ENCODE measurements at places on chromosomes 5 and 9. TPM values are rescaled to one million over a fixed set of nuclear protein-coding genes. Genes with fewer than 3 reads are reported as not detected.

GRCh38 chr5:140118302-140118936 lies 4.5 kb downstream of the PURA start:
- DNase-seq = no peak
- no peaks in the 10 kb centered on the region for H3K36me3 ChIP-seq
- H3K4me3 ChIP-seq = no peak overlapping the region

The CTSV gene
- total RNA-seq = 0.06 TPM

DNA sequence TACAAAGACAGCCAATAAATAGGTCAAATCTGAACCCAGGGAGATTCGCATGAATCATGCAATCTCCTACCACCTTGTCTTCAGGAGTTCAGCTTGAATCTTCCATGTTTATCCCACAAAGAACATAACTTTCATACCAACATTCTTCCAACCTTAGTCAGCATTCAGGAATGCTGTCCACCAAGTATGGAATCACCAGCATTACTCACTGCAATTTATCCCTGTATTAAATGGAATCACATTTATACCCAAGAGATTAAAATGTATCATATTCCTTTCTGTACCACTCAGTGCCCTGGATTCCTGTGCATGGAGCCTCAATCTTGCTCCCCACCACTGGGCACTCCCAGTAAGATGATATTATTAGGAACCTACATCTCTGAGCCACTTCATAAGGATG lies 162.6 kb downstream of the GLIS3 start:
- no peaks in the 10 kb centered on the region for H3K36me3 ChIP-seq
- H3K27ac ChIP-seq = no peak overlapping the region
- no peak overlapping the region for H3K4me3 ChIP-seq
- no peak for DNase-seq

DNA sequence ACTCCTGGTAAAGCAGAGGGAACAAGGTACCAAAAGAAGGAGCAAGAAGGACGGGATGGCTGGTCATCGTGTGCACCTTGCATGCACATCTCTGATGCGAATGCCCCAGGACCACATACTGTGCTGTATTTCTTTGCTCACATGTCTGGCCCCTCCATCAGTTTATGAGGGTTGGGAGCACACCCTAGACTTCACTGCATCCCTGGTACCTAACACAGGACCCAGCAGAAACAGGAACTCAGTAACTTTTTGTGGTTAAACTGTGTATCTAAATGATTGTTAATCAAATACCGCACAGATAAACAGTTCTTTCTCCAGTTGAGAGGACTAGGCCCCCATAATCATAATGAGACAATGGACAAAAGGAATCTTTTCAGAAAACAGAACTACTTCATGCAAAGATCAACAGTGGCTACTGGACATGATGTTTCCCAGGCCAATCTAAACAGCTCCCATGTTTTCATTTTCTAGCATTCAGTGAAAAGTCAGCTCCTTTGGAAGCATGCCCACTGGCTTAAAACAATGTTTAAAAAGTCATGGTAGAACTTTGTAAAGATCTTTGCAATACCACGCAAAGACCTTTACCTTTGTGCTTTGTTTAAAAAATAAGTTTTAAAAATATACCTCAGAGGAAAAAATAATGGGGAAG lies 55.5 kb upstream of the IFNK start:
- no peak overlapping the region for H3K4me3 ChIP-seq
- no peak for DNase-seq
- no peak overlapping the region for H3K27ac ChIP-seq

DNA sequence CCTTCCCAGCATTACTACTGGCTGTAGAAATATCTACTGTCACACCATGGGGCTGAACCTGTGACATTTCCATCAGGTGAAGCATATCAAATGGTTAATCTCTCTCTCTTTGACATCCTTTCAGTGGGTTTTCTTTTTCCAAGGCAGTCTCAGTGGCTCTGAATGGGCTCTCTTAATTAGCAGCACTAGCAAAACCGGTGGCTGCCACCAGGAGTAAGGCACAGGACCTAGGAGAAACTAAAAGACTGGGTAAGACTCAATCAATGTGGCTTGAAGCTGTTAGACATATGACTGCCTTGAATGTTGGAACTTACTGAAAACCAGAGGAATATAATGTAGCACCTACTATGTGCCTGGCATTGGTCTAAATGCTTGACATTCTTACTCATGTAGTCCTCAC lies 445.0 kb upstream of the KIF2A start:
- no peak for DNase-seq
- H3K4me1 ChIP-seq = no peaks in the 10 kb centered on the region
- H3K27me3 ChIP-seq = no peaks in the 10 kb centered on the region
- H3K27ac ChIP-seq = no peak overlapping the region
- no peaks in the 10 kb centered on the region for H3K36me3 ChIP-seq

The AOPEP gene
- 99.6 TPM for total RNA-seq

The PCDHA7 gene
- total RNA-seq = not detected

The AUH gene
- total RNA-seq = 158 TPM

The SHROOM1 gene
- total RNA-seq = 7.9 TPM

The CDH6 gene
- total RNA-seq = 2.5 TPM

DNA sequence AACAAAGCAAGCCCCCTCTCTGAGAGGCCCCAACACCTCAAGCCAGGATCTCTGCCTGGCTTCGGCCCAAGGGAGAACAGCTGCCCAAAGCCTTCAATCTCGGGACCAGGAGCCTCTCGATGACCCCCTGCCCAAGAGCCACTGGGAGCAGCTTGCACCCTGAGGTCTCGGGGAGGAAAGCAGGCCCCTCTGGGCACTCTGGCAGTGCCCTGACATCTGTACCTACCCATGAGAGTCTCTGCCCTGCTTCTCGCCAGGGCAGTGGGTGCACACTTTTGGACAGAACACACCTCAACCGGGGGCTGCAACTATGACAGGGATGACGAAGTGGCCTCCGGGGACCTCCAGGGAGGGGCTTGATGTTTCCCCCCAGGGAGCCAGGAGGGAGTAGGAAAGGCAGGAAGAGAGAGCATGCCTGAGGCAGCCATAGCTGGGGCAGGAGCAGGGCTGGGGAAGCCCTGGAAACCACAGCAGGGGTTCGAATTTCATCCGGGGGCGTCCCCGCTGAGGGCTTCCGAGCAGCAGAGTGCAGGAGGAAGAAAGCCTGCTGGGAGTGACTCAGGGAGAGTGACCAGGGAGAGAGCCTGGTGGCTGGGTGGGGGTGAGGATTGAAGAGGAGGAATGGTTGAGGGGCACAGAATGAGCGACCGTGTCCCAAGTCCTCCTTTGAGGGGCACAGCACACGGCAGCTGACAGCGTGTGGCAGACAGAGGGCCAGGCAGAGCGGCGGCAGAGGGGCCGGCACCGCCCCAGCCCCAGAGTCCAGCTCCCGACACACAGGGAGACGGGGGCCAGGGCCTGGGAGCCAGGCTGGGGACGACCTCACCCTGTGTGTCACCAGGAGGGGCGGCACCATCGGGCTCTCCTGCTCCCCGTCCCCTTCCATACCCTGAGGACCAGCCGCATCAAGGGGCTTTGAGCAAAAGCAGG lies 1.8 kb downstream of the LPCAT1 start:
- no peaks in the 10 kb centered on the region for H3K36me3 ChIP-seq
- no peaks in the 10 kb centered on the region for H3K27me3 ChIP-seq
- DNase-seq = peak; percentile 14
- no peak overlapping the region for H3K4me3 ChIP-seq
- no peak overlapping the region for H3K27ac ChIP-seq

The EIF4E1B gene
- total RNA-seq = not detected

The SOX30 gene
- 0.20 TPM for total RNA-seq

The ATP10B gene
- total RNA-seq = 0.35 TPM

The SLC1A1 gene
- total RNA-seq = 1.5 TPM

DNA sequence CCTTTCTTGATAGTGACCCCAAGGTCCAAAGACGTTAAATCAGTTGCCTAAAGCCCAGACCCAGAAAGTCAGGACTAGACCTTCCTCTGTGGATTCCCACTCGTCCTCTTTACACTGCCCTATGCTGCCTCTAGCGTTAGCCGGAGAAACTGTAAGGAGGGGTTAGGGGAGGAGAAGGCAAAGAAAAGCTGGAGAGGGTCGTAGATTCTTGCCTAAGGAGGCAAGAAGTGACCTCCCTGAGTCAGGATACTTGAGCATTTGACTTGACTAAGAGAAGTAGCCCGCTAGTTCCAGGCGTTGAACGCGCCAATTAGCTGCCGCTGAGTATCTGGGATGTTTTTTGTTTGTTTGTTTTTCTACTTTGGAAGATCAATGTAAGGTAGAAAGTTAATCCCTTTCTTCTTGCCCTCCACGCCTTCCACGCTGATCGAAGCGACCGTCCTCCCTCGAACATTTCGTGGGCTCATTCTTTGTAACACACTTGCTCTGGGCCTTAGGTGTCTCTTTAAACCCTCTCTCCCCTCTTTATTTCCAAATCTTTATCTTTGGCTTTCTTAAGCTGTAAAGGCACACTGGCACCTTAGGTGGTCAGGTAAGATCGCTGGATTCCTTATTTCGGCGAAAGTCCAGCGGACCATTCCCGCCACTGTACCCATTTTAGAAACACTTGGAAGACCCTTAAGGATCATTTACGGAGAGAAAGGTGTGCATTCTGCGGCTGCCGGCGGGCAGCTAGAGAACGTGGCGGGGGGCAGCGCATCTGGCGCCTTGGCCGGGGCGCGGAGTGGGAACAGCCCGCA lies 5.1 kb upstream of the RGMB start:
- peaks cover 17% of the 10 kb centered on the region for H3K4me1 ChIP-seq
- H3K4me3 ChIP-seq = peak overlapping the region; percentile 62
- no peaks in the 10 kb centered on the region for H3K36me3 ChIP-seq

GRCh38 chr5:5881294-5881693 lies 458.8 kb downstream of the ICE1 start:
- no peaks in the 10 kb centered on the region for H3K36me3 ChIP-seq
- H3K4me1 ChIP-seq = no peaks in the 10 kb centered on the region
- no peak overlapping the region for H3K4me3 ChIP-seq
- no peaks in the 10 kb centered on the region for H3K27me3 ChIP-seq
- H3K27ac ChIP-seq = no peak overlapping the region

GRCh38 chr5:33257807-33258429 lies 182.8 kb upstream of the TARS1 start:
- H3K4me3 ChIP-seq = no peak overlapping the region
- no peak for DNase-seq
- no peak overlapping the region for H3K27ac ChIP-seq
- no peaks in the 10 kb centered on the region for H3K36me3 ChIP-seq
- no peaks in the 10 kb centered on the region for H3K4me1 ChIP-seq

GRCh38 chr5:135064235-135064570 lies 30.2 kb upstream of the PITX1 start:
- no peak overlapping the region for H3K4me3 ChIP-seq
- no peak overlapping the region for H3K27ac ChIP-seq
- H3K27me3 ChIP-seq = no peaks in the 10 kb centered on the region
- no peak for DNase-seq
- no peaks in the 10 kb centered on the region for H3K36me3 ChIP-seq

The SH3TC2 gene
- 0.77 TPM for total RNA-seq

DNA sequence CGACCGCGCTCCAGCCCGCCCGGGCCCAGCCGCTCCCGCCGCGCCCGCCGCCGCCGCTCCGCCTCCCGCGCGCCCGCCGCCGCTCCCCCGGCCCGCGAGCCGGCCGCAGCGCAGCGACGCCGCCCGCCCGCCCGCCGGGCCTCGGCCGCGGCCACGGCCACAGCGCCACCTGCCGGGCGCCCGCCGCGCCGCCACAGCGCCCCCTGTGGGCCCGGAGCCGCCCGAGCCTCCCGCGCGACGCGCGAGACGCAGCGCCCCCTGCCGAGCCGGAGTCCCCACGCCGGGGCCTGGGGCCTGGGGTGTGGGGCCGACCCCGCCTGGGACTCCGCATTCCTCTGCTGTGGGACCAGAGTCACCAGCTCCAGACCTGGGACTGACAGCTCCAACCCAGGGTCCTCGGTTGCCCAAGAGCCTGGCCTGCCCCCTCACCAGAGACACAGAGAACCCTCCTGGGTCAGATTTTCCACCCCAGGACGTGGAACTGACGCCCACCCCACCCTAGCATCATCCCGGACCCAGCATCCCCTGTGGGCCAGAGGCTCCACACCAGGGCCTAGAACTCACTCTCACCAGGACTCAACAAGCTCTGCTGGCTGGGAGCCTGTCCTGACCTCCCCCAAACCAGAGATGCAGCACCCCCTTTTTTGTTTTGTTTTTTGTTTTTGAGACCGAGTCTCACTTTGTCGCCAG lies at the start of gene RAPGEF1:
TSS of gene RAPGEF1 (minus strand) at position 118 of the 690 bp plus-strand sequence. CDS start 246 bp downstream, outside the sequence.
- peak; percentile 57 for DNase-seq
- H3K27me3 ChIP-seq = no peaks in the 10 kb centered on the region
- peak within 1 kb of the TSS; percentile 86 for H3K27ac ChIP-seq
- H3K4me1 ChIP-seq = peaks cover 20% of the 10 kb centered on the region
- peak within 1 kb of the TSS; percentile 19 for H3K4me3 ChIP-seq

GRCh38 chr5:136021016-136021405 lies 7.8 kb upstream of the TGFBI start:
- no peak for DNase-seq
- H3K36me3 ChIP-seq = no peaks in the 10 kb centered on the region
- H3K4me1 ChIP-seq = peaks cover 22% of the 10 kb centered on the region
- H3K27ac ChIP-seq = no peak overlapping the region
- H3K27me3 ChIP-seq = no peaks in the 10 kb centered on the region

The SPINK13 gene
- not detected for total RNA-seq

The FKBP15 gene
- total RNA-seq = 36.7 TPM

GRCh38 chr5:159814805-159815585 lies 101.3 kb upstream of the ADRA1B start:
- no peaks in the 10 kb centered on the region for H3K36me3 ChIP-seq
- no peak overlapping the region for H3K27ac ChIP-seq
- no peak overlapping the region for H3K4me3 ChIP-seq

The FOXI1 gene
- not detected for total RNA-seq

DNA sequence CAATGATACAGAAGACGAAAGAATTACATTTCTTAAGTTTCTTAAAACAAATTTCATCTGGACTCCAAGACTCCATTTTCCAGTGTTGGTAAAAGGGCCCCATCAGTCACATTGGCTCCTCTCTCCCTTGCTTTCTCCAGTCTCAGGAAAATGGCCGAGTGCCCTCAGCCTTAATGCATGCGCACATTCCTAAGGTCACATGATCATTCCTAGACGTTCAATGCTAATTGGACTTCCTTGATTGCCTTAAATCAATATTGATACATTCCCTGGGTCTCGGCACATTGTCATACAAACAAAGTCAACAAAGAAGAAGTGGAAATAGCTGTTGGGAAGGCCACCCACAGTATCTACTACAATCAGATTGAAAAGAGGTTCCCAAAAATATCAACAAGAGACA lies 413.6 kb upstream of the GRAMD2B start:
- DNase-seq = no peak
- H3K27ac ChIP-seq = no peak overlapping the region
- H3K36me3 ChIP-seq = no peaks in the 10 kb centered on the region
- H3K4me1 ChIP-seq = no peaks in the 10 kb centered on the region
- no peaks in the 10 kb centered on the region for H3K27me3 ChIP-seq

- no peak for DNase-seq
- H3K36me3 ChIP-seq = no peaks in the 10 kb centered on the region
- H3K4me3 ChIP-seq = no peak overlapping the region
- no peak overlapping the region for H3K27ac ChIP-seq
- no peaks in the 10 kb centered on the region for H3K4me1 ChIP-seq
Measured at GRCh38 chr5:100676817-100677631, 141.8 kb downstream of the FAM174A start.

GRCh38 chr5:154573011-154573410 lies 95.0 kb upstream of the HAND1 start:
- peaks cover 7% of the 10 kb centered on the region for H3K27me3 ChIP-seq
- no peaks in the 10 kb centered on the region for H3K4me1 ChIP-seq
- H3K27ac ChIP-seq = no peak overlapping the region
- H3K4me3 ChIP-seq = no peak overlapping the region
